ENCODE measurements at places on chromosomes 13 and 19.

DNA sequence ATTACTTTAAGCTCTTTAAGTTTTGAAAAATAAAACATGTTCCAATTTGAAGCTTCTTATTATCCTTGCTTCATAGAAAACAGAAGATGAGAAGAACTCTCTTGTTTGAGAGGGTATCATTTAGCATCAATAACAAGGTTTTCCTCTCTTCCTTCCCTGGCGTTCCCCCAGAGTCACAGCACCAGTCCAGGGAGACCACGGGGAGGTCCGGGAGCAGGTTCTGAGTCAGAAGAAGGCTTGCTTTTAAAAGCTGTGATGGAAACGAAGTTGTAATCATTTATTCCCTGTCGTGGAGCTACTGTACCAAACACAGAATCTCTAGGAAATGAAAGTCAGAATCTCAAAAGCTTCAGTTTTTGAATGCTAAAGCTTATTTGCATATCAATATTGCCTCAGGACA is 174.0 kb upstream of the LSM14A start:
- DNase-seq, result no peak

DNA sequence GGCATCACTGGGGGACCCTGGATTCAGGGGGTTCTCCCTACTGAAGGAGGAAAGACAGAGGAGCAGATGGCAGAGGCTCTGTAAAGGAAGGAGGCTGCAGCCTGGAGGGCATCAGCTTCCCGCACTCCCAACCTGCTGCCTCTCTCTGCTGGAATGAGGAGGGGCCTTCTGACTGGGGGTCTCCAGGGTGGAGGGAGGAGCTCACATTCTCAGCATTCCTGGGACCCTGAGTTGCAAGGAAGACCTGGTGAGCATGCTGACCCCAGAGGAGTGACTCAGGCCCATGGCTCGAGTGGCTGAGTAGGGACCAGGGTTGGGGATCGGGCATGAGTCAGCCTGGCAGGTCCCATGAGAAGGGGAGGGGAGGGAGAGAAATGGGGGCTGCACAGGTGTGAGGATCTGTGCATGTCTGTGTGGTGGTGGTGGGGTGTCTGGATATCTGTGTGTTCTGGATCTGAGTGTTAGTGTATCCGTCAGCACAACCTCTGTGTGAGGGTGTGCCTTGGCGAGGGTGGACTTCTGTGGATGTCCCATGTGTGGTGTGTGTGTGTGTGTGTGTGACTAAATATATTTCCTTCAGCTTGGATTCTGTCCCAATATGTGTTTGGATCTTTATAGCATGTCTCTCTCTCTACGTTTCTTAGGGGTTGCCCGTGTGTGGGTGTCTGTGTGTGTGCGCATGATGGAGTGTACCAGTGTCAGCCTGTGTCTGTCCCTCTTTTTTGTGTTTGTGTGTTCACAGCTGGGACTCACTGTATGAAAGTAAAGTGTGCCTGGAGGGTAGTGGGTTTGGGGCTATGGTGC is 4.6 kb downstream of the AXL start:
- no peak for DNase-seq

DNA sequence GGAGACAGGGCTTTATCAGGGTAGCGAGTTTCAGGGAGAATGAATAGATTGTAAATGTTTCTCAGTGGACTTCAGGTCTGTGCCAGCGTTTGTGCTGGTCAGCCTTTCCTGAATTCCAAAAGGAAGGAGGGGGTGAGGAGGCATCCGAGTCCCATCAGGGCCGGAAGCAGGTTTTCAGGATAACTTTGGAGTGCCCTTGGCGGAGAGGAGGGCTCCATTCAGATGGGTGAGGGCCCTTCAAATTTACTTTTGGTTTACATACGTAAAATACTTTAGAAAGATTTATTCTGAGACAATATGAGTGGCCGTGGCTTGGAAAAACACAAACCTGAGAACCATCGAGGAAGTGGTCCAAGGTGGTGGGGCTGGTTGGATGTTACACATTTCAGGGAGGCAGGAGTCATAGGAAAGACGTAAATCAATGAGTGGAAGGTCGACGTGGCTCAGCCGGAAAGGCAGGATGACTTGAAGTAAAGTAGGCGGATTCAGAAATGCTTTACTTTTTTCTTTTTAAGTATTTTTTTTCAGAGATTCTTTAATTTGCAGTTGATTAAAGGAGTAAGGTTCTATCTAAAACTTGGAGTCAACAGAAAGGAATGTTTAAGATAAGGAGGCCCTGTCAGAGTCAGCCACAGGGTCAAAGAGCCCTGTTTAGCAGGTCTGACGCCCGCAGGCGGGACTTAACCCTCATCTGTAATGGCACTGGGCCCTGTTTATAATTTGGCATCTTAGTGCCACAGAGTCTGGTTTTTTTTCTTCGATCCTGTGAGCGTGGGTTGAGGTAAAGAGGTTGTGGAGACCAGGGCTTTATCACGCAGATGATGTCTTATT is 32.8 kb downstream of the ATP11A start:
- no peak for DNase-seq

DNA sequence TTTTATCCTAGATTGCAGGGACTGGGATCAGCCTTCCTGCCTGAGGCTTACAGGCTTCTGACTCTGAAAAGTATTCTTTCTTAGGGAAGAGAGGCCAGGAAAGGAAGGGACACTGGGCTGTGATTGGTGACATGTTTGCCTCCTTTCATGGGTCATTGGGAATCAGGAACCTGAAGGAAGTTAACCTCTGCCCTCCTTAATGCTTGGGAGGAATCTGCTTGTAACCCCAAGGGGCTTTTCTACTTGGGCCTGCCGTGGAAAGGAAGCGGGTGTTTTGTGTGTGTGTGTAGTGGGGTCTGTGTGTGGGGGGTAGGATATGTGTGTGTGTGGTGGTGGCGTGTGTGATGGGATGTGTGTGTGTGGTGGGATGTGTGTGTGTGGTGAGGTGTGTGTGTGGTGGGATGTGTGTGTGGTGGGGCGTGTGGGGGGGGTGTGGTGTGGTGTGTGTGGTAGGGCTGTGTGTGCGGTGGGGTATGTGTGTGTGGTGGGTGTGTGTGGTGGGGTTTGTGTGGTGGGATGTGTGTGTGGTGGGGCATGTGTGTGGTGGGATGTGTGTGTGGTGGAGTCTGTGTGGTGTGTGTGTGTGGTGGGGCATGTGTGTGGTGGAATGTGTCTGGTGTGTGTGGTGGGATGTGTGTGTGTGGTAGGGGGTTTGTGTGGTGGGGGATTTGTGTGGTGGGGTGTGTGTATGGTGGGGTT is 41.3 kb upstream of the NPAS1 start:
- DNase-seq, result no peak

- DNase-seq, result no peak
Measured at GRCh38 chr13:113526466-113527220, 36.1 kb upstream of the DCUN1D2 start.

- DNase-seq, result no peak
Measured at GRCh38 chr19:48724796-48725753, 5.5 kb upstream of the MAMSTR start.

GRCh38 chr19:32380269-32380668 is 25.3 kb upstream of the DPY19L3 start:
- DNase-seq, result no peak

DNA sequence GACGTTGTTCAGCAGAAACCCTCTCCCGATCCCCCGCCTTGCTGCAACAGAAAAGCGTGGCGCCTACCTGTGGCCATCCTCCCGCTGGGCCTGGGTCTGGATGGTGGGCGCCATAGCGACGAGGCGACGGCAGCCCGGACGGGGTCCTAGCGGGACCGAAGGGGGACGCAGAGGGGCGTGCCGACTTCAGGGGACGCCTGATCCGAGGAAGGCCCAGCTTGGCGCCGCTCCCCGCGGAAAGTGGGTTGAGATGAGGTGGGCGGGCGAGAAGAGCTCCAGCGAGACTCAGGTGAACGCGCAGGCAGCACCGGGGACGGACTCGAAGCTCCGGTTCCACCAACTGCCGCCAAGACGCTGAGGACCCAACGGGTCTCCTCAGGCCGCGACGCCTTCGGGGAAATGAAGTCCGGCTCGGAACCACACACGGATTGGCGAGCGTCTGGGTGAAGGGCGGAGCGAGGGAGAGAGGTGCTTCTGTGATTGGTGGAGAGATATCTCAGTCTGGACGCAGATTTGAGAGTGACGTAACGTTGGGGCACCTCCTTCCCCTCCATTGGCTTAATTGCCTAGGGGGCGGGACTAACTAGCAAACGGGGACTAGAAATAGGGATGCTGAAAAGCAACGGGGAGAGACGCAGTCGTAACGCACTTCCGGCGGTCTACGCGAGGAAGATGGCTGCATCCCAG is at the start of the genes MED29 and PAF1:
TSS of gene MED29 (plus strand) at position 628 of the 687 bp plus-strand sequence. CDS start at position 673, 45 bp downstream.
TSS of gene PAF1 (minus strand) at position 356 of the 687 bp plus-strand sequence. CDS start at position 114, 242 bp downstream.
- DNase-seq, result peak; percentile 99

DNA sequence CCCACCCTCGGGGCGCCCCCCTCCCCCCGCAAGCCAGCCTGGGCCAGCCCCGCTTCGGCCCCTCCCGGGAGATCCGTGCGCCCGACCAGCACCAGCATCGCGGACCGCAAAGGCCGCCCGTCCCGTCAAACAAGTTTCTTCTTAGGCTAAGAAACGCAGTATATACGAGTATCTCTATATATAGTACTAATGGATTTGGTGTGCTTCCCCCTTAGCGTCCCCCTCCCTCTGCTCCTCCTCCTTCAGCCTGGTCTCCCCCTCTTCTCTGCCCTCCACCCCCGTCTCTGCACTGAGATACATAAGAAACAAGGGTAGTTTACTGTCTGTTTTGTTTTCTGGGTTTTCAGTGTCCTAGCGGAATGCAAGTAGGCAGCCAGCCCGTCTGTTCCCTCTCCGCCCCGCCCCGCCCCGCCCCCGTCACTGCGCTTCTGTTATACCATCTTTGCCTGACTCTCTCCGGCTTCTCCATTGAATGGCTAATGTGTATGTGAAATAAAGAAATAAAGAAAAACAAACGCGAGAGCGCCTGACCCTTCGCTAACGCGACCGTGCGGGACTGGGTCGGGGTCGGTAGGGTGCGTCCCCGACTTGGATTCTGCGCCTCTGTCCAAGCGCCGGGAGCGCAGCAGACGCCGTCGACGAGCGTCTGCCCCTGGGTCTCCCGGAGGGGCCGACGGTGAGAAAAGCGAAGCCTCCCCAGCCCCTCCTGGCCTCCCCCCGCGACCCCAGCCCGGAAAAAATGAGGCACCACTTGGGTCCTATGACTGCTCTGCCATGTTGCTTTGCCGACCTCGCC is 4.2 kb downstream of the LYL1 start:
- peak; percentile 64 for DNase-seq

- DNase-seq, result no peak
Measured at GRCh38 chr19:50003254-50003788, 21.9 kb downstream of the VRK3 start.

DNA sequence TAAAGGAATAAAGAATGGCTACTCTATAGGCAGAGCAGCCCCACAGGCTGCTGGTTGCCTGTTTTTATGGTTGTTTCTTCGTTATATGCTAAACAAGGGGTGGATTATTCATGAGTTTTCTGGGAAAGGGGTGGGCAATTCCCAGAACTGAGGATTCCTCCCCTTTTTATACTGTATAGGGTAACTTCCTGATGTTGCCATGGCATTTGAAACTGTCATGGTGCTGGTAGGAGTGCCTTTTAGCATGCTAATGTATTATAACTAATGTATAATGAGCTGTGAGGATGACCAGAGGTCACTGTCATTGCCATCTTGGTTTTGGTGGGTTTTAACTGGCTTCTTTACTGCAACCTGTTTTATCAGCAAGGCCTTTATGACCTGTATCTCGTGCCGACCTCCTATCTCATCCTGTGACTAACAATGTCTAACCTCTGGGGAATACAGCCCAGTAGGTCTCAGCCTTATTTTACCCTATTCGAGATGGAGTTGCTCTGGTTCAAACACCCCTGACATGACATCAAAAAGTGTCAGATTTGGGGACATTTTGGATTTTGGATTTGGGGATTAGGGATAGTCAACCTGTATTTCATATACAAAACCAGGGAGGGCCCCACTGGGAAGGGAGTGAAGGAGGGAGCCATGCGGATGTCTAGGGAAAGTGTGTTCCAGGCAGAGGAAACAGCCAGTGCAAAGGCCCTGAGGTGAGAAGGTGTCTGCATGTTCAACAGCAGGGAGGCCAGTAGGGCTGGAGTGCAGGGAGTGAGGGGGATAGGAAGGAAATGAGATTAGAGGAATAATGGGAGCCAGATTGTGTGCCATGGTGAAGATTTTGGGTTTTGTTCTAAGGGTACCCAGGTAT is 10.9 kb downstream of the FXYD5 start:
- no peak for DNase-seq

DNA sequence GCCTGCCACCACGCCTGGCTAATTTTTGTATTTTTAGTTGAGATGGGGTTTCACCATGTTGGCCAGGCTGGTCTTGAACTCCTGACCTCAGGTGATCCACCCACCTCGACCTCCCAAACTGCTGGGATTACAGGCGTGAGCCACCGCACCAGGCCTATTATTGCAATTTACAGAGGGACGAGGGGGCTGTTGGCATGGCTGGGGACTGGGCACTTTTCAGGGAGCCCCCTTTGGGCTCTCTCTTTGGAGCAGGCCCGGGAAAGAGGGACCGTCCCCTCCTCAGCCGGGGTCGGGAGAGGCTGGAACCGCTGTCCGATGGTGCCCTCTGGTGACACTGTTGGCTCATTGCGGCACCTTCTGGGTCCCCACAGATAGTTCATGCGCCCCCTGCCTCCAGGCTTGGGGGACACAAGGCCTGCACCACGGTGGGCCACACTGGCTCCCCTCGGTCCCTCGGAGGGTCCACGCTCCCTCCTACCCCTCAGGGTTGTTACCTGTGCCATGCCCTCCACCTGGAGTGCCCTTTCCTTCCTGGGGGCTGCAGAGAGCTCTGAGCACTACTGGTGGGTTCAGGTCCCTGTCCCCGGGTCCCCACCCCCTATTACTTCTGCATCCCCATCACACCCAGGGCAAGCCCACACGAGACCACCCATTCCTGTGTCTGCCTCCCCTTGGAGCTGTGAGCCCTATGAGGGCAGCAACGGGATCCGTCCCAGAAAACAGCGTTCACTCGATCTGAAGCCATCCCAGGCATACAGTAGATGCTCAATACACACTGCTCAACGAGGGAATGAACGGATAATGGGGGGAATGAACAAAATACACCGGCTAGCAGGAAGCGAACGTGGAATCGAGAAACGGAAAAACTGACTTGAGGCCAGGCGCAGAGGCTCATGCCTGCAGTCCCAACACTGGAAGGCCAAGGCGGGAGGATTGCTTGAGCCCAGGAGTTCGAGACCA is 12.5 kb downstream of the FEM1A start:
- peak; percentile 58 for DNase-seq

- DNase-seq, result no peak
Measured at GRCh38 chr13:27765650-27766049, 26.6 kb upstream of the GSX1 start.

- DNase-seq, result no peak
Measured at GRCh38 chr19:13092606-13093235, 9.9 kb downstream of the LYL1 start.

DNA sequence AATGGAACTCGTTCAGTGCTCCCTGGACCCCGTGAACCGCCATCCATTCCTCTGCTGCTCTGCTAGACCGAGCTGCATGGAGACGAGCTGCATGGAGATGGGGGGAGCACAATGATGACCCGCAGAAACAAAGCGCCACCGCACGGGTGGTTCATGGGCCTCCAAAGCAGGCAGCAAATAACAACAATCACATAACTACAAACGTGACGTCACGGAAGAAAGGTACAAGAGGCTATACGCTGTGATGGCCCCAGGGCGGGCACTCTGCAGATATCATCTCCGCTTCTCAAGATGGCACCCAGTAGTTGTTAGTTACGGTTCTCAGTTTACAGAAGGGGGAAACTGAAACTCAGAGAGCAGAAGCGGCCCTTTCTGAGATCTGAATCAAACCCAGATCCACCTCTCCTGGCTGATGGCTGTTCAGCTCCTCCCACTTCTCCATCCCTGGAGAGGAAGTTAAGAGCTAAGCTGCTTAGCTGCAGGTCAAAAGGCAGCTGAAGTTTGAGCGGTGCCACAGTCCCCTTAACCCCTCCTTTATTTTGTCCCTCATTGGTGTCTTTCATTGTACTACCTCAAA is 1.7 kb downstream of the ATP13A1 start:
- DNase-seq, result no peak

Measured in prostate gland (tissue), 2 donors.